ENCODE measurements at places on chromosomes 3 and 15.
A peak's percentile ranks its signal among the peaks of the same experiment; 100 is the strongest.

GRCh38 chr3:56926243-56926946, 124.6 kb upstream of the ARHGEF3 start:
- DNase-seq, result no peak

DNA sequence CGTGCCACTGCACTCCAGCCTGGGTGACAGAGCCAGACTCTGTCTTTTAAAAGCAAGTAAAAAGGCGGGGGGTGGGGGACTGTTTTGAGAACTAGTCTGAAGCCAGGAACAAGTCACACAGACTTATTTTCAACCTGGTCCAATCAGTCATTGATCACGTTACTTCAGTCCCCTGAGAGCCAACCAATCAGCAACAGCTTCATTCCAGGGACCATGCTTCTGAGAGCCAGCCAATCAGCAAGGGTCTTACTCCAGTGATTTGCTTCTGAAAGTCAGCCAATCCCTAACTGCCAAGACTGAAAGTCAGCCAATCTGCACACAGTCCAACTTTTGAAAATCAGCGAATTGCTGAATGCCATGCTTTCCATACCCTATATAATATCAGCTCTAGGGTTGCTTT, 48.6 kb upstream of the C15orf39 start:
- no peak for DNase-seq

GRCh38 chr15:50257924-50258323, 7.6 kb downstream of the HDC start:
- DNase-seq, result no peak

GRCh38 chr3:146818866-146819265, 213.7 kb upstream of the PLSCR5 start:
- no peak for DNase-seq

- no peak for DNase-seq
Measured at GRCh38 chr15:50315814-50316630, 39.0 kb downstream of the GABPB1 start.

- DNase-seq, result no peak
Measured at GRCh38 chr15:38695249-38696108, 130.9 kb upstream of the RASGRP1 start.

GRCh38 chr3:153161714-153162512, at the start of gene RAP2B:
Gene RAP2B, plus strand, starts transcription at chr3:153162226. Its CDS starts 468 bp downstream, at chr3:153162694.
- peak; percentile 97 for DNase-seq

GRCh38 chr3:63228677-63229076, 49.4 kb upstream of the SYNPR start:
- no peak for DNase-seq

GRCh38 chr15:87549296-87549695, 707.2 kb downstream of the NTRK3 start:
- no peak for DNase-seq

DNA sequence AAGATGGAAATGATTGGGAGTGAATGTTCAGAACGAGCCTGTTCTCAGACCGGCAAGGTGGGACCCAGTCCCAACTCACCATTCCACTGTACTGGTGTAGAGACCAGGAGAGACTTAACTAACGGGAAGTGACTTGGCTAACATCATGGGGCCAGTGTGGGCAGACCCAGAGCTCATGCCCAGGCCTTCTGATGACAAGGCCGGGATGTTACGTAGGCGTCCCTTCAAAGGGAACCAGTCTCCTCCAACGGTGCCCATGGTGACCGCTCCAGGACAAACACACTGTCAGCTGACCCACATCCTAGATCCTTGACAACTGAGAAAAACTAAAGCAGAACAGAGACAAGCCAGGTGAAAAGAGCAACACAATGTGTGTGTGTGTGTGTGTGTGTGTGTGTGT, 128.4 kb upstream of the HACD2 start:
- no peak for DNase-seq

GRCh38 chr3:129606636-129607390, at the start of gene PLXND1:
Gene PLXND1, minus strand, starts transcription at chr3:129606676. Its CDS starts 37 bp downstream, at chr3:129606639.
- DNase-seq, result no peak

All from stimulated activated CD4-positive, alpha-beta T cell treated with anti-CD3 and anti-CD28 coated beads, Interleukin-2, amount 100 ng/mL, for 48 hours (primary cell).